CD4-positive, alpha-beta T cell treated with Interleukin-6 at 100 ng/mL for 8 hours (primary cell): ENCODE measurements at places on chromosomes 7 and 10.

DNA sequence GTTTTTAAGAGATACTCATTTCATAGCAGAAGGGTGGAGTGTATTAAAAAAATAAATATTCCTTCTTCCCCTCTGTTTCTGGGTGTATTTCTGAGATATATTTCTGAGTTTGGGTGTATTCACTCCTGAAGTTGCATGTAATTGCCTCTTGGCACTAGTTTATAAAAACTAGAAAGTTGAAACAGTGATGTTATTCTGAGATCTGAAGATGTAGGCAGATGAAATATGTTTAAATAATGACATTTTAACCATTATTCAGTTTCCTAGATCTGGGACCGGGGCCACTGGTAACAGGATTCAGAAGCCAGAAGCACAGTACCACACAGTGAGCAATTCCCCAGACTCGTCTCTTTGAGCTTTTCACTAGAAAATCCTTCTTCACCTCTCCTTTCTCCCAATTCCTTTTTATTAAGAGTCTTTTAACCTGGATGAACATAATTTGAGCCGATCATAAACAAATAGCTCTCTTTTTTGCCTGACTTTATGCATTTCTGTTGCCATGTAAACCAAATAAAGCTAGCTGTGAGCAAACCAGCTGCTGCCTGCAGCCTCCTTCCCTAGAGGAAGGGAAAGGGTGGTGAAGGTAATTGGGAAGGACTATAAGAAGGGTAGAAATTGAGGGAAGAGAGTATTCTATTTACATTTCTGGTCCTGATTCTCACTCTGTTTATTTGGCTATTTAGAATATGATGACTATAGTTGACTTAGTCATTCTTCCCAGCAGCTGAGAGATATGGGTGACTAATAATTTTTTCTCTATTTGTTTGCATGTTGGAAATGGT lies 101.8 kb upstream of the STRIP2 start:
- no peak for DNase-seq

GRCh38 chr7:116951366-116952292 lies 1.7 kb upstream of the ST7 start:
- DNase-seq, result no peak

DNA sequence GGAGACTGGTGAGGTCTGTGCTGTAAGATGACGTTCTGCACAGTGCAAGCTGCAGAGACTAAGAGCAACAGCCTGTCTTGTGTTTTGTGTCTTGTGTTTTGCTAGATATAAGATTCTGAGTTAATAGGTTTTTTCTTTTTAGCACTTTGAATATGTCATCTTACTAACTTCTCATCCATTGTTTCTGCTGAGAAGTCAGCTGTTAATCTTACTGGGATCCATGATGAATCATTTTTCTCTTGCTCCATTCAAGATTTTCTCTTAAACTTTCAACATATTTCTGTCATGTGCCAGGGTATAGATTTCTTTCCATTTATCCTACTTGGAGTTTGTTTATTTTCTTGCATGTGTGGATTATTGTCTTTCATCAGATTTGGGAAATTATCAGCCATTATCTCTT lies 290.3 kb downstream of the CELF2 start:
- DNase-seq, result no peak

DNA sequence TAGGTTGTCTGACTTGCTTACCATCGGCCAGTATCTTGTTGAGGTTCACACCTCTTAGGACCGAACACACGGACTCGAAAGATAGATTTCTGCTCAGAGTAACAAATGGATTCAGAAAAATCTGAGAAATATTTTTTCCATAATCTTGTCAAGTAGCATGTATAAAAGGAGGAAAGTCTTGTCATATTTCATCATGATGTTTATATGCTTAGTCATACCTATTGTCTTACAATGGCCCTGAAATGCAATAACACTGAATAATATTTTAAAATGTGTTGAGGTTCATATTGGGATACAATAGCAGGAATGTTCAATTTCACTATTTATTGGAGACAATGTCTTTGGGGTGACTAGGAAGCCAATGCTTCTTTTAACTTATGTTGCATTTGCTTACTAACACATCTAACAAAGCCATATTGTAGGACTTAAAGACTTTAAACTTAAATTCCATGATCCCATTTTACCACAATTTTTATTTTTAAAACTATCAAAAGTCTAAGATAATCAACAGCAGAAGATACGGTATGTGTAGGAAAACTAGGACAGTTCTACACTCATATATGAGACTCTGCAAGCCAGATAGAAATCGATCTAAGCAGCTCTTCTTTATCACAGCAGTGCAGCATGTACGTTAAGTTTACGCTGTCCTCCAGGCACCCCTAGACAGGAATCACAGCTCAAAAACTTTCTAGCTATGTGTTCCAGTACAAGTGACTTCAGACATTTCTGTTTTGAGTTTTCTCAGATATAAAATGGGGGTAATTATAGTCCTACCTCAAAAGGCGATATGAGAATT lies 135.7 kb upstream of the CAV2 start:
- no peak for DNase-seq

GRCh38 chr10:8072211-8072610 lies 17.7 kb downstream of the GATA3 start:
- DNase-seq, result no peak
